Natural killer cell treated with Interleukin-12 subunit alpha and Interleukin-12 subunit beta and Interleukin-15 and Interleukin-18, amount 100 ng/mL, for 72 hours (primary cell): ENCODE measurements at places on chromosomes 7 and 10. TPM values are rescaled to one million over a fixed set of nuclear protein-coding genes. Genes with fewer than 3 reads are reported as not detected.

DNA sequence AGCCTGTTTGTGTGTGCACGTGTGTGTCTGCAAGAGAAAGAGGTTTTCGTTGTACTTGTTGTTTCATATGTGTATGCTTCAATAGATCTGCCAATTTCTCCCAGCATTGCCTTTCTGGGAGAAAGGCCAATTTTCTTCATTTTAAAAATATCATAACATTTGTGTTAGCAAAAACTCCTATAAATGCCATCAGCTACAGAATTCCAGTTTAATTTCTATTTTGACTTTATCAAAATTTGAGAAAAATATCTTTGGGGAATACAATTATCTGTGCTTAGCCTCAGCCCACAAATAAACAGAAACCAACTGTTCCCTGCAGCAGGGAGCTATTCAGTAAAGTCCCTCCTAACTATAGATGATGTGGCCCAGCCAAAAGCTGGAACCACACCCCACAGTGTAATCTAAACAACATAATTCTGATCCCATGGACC is 68.3 kb upstream of the MGMT start:
- DNase-seq = no peak

The C10orf53 gene
- not detected for total RNA-seq

DNA sequence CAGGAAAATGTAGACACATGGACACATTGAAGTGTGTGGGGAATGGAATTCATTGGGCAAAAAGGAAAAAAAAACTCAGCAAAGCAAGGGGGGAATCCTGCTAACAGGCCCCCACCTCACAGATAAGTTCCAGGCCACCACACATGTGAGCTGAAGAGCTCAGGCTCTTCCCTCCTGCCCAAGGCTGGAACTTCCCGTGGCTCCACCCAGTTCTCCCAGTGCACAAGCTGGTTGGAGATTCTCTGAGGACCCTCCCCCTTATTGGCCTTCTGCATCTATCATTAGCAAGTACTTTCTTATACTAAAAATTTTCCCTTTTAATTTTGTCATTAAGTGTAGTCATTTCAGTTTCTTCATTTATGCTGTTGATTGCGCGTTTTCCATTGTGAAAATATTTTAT is 190.8 kb downstream of the CCSER2 start:
- no peak for DNase-seq

The CRTAC1 gene
- not detected for total RNA-seq

- no peak for DNase-seq
Measured at GRCh38 chr10:120098232-120098930, 205.9 kb downstream of the SEC23IP start.
